ENCODE measurements at places on chromosomes 7 and 10. TPM values are rescaled to one million over a fixed set of nuclear protein-coding genes. Genes with fewer than 3 reads are reported as not detected.

VIM gene
- 345 TPM for total RNA-seq

NACAD gene
- total RNA-seq = 2.0 TPM

- no peak for DNase-seq
These were observed 287.8 kb downstream of the PHF14 start for GRCh38 chr7:11261470-11261869.

DNA sequence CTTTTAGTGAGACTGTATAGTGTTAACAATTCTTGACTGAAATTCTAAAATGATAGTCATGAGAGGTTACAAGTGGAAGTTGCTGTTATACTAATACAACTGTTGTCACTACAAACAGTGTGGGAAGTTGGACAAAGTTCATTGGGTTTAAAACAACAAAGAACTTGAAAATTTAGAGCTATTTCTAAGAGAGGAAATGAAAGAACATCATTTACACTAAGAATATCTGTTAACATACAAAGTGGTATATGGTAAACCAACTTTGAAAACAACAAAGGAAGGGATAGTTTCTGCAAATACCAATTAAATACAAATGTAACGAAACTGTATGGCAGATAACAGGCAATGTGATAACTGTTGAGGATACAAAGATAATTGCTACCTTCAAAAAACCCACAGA, 11.6 kb downstream of the MTPN start:
- DNase-seq = no peak

DNA sequence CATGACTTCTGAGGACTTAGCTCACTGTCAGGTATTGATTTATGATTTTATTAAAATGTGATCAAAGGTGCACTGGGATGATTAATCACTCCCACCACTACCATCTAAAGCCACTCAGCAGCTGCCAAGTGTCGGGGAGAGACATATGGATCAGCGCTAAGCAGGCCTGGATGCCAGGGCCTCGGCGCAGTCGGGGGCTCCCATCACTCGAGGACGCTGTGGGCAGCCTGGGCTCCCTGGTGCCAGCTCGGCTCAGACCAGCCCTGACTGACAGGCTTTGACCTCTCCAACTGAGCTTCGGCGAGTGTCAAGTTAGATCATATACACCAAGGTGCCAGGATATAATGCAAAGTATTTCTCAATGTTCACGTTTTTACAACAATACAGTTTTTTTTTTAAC, 267.7 kb downstream of the ACTR3B start:
- no peak for DNase-seq

- no peak for DNase-seq
These were observed 221.1 kb upstream of the TCF7L2 start for GRCh38 chr10:112728997-112729396.

DNA sequence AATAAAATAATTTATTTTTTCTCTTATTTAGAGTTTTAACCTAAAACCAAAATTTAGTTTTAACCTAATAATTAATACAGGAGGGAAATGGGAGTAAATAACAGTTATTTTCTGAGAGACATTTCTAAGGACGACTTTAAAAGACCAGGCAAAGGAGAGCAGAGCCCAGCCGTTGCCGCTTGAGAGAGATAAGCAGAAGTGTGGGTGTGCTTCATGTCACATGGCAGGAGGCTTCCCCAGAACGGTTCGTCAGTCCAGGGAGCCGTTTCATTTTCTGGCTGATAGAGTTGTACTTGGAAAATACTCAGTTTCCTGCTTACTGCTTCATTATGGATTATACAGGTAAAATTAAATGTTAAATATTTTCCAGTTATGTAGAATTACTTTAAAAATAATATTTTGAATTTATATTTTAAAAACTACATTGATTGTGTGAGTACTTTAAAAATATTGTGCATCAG, 61.4 kb downstream of the ST7 start:
- DNase-seq = peak; percentile 28

DNA sequence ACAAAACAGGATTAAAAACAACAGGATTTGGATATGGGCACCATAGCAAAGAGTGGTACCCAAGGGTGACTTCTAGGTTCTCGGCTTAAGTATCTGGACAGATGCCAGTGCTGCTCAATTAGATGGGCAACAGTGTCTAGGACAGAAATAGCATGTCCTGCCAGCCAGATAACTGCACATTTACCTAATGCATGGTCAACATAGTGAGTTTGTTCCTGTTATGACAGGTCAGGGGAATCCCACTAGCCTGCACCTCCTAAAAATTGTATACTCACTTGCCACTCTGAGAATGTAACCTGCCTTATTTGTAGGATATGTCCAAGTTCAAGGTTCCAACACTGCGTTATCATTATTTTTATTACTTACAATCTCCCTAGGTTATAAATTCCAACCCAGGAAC, 471.7 kb downstream of the GRM8 start:
- DNase-seq = no peak

GRCh38 chr7:112212571-112212970, 6.1 kb downstream of the ZNF277 start:
- no peak for DNase-seq

DNA sequence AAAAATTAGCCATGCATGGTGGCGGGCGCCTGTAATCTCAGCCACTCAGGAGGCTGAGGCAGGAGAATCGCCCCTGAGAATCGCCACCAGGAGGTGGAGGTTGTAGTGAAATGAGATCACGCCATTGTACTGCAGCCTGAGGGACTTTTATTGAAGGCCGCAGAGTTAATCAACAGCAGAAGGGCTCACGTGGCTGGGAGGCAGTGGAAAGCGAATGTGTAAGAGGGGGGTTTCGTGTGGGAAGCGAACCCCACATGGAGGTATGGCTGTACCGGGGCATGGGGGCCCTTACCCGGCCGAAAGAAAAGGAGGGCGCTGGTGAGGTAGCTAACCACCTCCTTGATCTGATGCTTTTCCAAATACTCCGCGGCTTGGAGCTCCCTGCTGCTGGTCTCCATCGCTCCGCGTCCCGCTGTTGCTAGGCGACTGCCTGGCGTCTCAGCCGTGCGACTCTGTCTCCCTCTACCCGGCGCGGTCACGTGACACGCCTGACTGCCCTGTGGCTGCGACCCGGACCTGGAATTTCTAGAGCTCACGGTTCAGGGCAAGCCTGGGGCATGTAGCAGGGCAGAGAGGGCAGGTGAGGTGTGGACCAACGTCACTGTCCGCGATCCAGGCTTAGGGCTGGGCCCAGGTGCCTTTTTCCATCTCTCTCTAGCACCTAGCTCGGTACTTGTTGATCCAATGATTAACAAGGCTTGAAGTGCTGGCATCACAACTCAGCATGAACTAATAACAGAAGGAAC, at the start of gene EFCAB10:
Gene EFCAB10 (minus strand): TSS at position 428 of the 746 bp plus-strand sequence. CDS start 30 bp downstream, at position 398.
- DNase-seq = peak; percentile 60

DNA sequence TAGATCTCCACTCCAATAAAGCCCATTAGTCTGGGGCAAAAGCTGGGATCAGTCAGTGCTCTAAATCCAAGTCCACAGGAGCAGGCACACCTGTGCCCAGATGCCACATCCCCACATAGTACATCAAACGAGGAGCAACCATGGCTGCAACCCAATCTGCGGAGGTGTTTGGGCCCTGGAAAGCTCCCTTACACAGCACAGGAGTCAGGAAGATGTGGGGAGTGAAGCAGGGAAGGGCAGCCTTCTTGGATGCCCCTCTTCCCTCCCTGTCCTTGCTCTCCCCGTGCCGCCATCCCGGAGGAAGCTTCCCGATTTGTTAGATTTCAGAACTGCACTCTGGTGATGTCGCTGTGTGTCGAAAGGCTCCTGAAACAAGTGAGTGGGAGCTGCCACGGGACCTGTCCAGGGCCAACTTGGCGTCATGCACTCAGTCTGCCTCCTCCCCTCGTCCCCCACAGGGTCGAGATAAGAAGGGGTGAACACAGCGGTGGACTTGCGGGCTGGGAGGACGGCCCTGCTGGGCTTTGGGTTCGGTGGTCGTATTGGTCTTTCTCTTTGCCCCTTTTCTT, 230.6 kb upstream of the GRB10 start:
- no peak for DNase-seq

GRCh38 chr10:119782981-119783664, 57.3 kb downstream of the INPP5F start:
- no peak for DNase-seq

All from transverse colon (tissue), 4 donors.